ENCODE measurements at places on chromosomes 12 and 14.

DNA sequence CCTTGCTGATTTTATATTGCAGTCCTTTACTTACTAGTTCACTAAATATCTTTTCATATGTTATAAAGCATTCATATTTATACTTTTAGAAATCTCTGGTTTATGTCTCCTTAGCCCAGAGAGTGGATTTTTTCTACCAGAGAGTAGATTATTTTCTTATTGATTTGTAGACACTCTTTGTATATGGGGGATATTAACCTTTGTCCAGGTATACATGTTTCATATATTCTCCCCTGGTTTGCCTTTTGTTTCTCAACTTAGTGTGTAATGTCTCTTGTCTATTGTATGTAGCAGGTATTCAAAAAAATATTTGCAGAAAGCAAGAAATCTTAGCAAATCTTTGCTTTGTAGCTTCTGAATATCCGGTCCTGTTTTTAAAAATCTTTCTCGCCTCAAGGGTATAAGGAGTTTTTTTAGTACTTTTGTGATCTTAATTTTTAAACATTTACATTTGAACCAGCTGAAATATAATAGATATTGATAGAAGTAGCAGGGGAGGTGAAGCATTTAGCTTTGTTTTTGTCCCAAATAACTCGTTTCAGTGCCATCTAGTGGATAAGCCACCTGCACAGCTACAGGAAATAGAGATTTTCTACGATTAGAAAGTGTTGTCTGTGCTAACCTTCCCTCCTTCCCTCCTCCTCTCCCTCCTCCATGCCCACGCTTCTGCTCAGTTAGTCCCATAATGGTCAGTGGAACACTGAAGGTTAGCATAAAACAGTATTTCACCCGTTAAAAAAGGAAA lies 97.0 kb downstream of the PHETA1 start:
- no peak for DNase-seq

GRCh38 chr14:91409928-91410718 lies 7.5 kb downstream of the CCDC88C start:
- no peak for DNase-seq

GRCh38 chr14:98960617-98961013 lies 311.4 kb downstream of the BCL11B start:
- DNase-seq, result no peak

DNA sequence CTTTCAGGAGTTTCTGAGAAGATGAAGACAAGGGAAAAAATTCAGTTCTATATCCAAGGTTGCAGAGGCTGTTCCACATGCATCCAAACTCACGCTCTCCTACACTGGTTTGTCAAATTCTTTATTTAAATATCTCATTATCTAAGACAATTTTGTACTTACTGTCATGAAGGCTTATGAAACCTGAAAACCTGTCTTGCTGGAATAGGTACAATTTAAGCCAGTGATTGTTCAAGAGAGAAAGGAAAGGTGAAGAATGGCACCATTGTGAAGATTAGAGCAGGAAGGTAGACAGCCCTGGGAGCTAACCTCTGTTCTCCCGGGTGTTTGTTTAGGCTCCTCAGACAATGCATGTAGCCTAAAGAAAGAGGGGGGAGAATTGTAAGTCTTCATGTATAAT lies 315.1 kb upstream of the PRKD1 start:
- no peak for DNase-seq

- DNase-seq, result no peak
These were observed 11.9 kb downstream of the ANKRD13A start for GRCh38 chr12:110010853-110011723.

GRCh38 chr12:93968536-93969285 lies 179.7 kb upstream of the PLXNC1 start:
- no peak for DNase-seq

- DNase-seq, result peak; percentile 54
These were observed at the start of gene CFL2 for GRCh38 chr14:34714320-34715126. Gene CFL2, minus strand, starts transcription at chr14:34714593. Its CDS starts 53 bp downstream, at chr14:34714540.

- DNase-seq, result no peak
These were observed 60.5 kb downstream of the BTG1 start for GRCh38 chr12:92085040-92085735.

DNA sequence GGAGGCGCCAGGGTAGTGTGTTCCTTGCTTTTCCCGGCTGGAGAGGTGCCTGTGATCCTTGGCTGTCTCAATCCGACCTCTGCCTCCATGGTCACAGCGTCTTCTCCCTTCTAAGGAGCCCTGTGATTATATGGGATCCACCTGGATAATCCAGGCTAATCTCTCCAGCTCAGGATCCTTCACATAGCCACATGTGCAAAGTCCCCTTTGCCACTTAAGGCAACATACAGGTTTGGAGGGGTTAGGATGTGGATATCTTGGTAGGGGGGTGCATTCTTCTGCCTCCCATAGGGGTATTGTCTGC lies 1.2 kb upstream of the HVCN1 start:
- no peak for DNase-seq

- DNase-seq, result no peak
These were observed 82.7 kb downstream of the ADCK1 start for GRCh38 chr14:77882636-77883035.

DNA sequence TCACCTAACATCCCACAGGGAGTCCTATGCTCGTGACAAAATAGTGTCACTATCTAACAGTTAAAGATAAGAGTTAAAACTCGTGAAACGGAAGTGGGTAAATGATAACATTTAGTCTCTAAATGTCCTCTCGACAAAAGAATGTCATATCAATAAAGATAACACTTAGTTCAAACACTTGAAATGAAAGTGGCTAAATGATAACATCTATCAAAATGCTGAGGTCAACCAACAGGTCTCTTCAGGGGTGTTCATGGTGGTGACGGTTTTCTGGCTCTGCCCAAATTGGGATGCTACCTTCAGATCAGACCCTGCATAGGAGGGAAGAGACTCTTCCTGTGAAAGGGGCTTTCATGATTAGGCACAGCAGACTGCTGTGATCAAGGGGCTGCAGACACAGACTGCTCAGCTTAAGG lies 22.1 kb downstream of the IL26 start:
- DNase-seq, result no peak

DNA sequence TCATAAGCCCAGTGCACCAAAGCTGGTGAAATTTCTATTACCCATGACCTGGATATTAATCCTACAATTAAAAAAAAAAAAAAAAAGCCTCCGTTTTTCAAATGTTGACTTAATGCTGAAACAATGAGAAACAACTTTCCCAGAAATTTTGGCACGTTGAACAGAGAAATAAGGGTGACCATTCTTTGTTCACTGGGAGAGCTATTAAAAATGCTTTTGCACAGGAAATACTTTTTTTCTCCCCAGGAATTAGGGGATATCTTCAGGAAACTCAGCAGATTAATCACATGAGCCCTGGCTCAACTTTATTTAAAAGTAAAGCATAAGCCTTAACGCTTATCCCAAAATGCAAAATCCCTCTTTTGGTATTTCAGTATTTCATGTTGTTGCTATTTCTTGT lies 54.8 kb upstream of the FLRT2 start:
- DNase-seq, result no peak

DNA sequence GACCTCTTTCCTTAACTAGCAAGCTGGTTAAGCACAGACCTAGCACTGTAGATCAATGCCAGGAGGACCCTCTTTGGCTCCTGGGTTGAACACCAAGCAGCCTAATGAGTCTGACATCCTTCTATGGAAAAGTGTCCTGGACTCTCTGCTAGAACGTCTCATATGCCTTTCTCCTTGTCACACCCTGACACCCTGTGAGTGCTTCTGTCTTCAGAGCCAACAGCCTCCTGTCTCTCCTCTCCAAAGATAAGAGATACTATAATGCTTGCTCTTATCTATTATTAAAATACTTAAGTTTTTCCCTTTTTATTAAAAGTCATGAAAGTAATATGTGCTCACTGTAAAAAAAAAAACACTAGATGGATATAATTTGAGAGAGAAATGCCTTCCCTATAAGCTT lies 222.7 kb downstream of the FOXN3 start:
- DNase-seq, result no peak

- peak; percentile 46 for DNase-seq
These were observed 3.3 kb downstream of the COL2A1 start for GRCh38 chr12:48000878-48001504.

GRCh38 chr12:55996201-55996714 lies 818 bp upstream of the SUOX start:
- DNase-seq, result peak; percentile 82

DNA sequence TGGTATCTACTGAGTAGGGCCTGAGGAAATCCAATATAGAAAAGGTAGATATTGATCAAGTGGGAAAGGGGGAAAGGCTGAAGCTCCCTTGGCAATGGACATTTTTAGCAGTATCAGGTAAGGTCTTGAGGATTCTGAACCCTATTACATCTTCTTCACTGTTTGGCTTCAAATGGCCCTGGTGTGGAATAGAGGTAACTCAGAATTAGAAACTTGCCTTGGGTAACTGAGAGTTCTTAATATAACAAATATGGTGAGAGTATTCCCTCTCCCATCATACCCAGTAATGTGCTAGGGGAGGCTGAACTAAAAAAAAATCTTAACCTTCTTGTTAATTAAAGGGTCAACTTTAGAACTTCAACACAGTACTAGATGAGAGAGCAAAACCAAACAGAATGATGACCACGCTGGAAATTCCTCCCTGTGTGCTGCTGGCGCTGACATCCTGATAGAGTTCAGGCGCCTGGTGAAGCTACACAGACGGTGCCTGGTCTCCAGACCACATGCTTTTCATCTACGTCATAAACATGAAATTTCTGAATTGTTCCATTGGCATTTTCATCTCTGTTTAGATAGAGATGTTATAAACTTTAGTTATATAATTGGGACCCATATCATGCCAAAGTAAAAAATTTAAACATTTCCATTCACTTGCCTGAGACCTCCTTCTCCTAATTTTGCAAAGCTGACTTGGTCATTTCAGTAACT lies 128.3 kb downstream of the AKAP6 start:
- DNase-seq, result no peak

- DNase-seq, result no peak
These were observed 71.1 kb downstream of the TBC1D30 start for GRCh38 chr12:64895526-64895925.

GRCh38 chr14:31876741-31877140 lies 200.4 kb upstream of the ARHGAP5 start:
- DNase-seq, result no peak

DNA sequence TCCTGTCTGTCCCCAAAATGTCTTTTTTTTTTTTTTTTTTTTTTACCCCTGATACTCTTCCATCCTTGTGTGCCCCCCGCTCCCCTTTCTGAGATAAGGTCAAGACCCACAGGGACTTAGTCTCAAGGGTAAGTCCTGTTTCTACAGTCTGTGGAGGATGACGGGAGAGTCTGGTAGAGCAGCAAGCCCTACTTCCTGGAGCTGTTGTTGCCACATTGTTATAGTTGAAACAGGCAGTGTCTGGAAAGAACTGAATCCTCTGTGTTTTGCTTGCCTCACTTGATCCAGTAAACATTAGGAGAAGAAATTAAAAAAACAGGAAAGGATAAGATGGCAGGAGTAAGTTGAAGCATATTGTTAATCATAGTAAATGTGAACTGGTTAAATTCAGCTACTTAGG lies 45.5 kb downstream of the ZNF664 start:
- no peak for DNase-seq

DNA sequence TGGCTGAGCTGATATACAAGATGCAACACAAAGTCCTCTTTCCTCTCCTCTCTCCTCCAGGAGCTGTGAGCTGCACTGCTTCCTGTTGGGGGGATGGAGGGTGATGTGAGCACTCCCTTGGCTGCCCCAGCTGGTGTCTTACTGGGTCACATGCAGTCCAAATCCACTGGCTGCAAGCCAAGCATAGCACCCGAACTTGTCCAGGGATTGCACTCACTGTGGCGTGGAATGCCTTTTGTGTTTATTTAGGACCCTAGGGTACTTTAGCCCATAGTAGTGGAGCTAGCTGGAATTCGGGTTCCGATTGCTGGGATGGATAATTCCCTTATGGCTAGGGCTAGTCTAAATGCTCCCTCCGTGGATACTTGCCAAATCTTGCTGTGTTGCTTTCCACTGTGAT lies 424.9 kb upstream of the SYT1 start:
- DNase-seq, result no peak

- no peak for DNase-seq
These were observed 8.7 kb upstream of the WDR89 start for GRCh38 chr14:63650256-63650952.

GRCh38 chr14:101174980-101175606 lies 271.6 kb upstream of the RTL1 start:
- DNase-seq, result no peak

- DNase-seq, result peak; percentile 32
These were observed 605.5 kb upstream of the USP15 start for GRCh38 chr12:61654698-61655097.

GRCh38 chr14:78902010-78902623 lies 731.9 kb downstream of the NRXN3 start:
- DNase-seq, result peak; percentile 11

GRCh38 chr14:64580467-64580866 lies 30.7 kb downstream of the PPP1R36 start:
- no peak for DNase-seq

GRCh38 chr12:91177381-91177780 lies 5.2 kb downstream of the DCN start:
- no peak for DNase-seq

DNA sequence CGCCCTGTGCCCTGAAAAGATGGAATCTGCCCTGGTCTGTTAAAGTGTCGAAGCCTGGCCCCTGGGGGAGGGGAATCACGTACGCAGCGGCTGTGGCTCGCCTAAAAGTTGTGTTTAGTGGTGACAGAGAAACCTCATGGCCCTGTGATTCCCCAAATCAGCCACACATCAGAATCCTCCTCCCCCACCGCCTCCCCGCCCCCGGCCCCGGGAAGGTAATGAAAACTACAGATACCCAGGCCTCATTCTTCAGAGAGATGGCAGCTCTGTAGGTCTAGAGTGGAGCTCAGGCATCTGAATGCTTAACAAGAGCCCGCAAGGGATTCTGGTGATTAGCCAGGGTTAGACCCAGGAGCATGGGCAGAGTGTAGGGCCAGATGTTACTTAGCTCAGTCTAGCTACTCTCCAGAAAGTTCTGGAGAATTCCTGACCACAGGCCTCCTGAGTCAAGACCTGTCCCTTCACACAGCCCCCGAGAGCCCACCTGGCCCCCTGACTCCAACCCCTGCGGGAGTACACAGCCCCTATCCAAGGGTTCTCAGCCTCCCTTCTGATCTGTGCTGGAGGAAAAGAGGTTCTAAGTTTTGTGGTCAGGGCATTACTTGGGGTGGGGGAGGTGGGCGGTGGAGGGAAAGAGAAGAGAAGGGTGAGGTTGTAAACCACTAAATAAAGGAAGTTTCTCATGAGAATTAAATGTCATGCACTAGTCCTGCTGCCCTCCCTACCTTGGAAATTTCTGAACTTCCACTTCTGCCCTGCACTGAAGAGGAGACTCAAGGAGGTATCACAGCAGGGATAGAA lies 114.8 kb downstream of the PLXNC1 start:
- no peak for DNase-seq

All from HT-29 (cell line).